ENCODE measurements at places on chromosomes 11 and 22.

GRCh38 chr11:70813651-70814050 lies 415.3 kb downstream of the CTTN start:
- no peak for DNase-seq

DNA sequence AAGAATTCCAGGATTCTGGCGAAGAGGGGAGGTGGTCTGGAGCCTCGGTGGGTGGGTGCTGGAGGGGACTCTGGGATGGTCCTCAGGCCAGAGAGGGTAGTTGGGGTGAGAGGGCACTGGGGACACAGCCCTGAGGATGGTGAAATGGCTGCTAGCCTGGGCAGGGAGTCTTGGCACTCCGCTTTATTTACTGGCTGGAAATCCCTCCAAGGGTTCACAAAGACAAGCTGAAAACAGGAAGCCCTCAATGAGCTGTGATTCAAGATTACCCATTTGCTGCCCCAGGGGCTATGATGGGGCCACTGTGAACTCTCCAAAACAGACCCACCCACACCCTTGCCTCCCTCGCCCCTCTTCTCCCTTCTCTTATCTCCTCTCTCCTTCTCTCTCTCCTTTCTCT lies 71.9 kb downstream of the FBXO7 start:
- DNase-seq = no peak

- no peak for DNase-seq
Measured at GRCh38 chr11:5522308-5522707, 5.8 kb upstream of the UBQLNL start.

GRCh38 chr11:69825941-69826340 lies 6.7 kb upstream of the FGF3 start:
- no peak for DNase-seq

- no peak for DNase-seq
Measured at GRCh38 chr22:33958741-33959140, 38.5 kb upstream of the LARGE1 start.

DNA sequence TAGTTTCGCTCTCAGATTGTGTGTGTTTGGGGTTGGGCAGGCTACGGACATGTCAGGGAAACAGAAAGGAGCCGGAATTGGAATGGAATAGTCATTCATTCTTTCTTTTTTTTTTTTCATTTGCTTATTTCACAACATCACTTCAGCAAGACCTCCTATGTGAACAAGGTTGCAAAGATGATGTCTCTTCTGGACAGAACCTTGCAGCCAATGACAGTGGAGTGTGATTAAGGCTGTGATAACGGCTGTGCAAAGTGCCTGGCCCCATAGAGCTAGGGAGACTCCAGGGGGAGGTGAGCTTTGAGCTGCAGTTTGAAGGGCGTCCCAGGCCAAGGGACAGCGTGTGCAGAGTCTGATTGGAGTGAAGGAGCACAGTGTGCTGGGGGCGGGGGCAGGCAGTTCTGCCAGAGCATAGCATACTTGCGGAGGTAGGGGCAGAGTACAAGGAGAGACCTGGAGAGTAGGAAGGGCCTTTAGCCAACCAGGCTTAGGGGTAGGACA lies 3.4 kb downstream of the TIGD3 start:
- no peak for DNase-seq

GRCh38 chr11:65150509-65151299 lies 16.4 kb upstream of the SYVN1 start:
- DNase-seq = peak; percentile 24

GRCh38 chr11:8203414-8203715 lies 34.5 kb upstream of the RIC3 start:
- DNase-seq = no peak

- no peak for DNase-seq
Measured at GRCh38 chr22:37486224-37486845, at the start of gene MFNG. MFNG (minus strand) TSS chr22:37486384; CDS start chr22:37486177, 207 bp downstream.

- DNase-seq = no peak
Measured at GRCh38 chr11:126163074-126163700, 48.3 kb downstream of the RPUSD4 start.

DNA sequence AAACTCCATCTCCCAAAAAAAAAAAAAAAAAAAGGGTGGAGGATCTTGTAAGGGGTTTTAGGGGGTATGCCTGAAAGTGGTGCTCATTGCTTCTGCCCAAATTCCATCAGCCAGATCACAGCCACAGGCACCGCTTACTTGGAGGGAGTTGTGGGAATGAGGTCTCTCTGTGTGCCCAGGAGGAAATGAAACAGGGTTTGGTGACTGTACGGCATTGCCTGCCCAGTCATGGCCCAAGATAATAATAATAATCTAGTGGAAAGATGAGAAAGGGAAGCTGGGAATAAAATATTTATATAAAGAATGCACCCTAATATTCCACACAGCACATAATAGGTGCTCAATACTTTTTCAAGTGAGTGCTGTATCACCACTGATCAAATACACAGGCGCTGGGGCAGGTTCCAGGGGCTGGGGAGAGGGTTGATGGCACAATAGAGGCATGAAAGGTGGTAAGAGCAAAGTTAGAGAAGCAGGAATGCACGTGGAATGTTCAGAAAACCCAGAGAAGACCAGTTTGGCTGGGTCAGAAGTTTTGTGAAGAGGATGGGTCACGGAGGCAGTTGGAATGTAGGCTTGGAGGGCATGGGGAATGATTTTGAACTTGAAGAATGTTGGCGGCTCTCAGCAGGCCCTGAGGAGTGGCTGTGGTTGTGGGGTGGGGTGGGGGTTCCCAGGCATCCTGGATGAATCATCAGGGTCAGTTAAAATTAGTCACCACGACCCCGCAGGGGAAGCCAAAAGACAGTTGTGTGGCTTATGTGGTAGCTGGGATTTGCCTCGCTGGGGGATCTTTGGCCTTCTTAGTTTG lies 12.5 kb upstream of the MB start:
- no peak for DNase-seq

DNA sequence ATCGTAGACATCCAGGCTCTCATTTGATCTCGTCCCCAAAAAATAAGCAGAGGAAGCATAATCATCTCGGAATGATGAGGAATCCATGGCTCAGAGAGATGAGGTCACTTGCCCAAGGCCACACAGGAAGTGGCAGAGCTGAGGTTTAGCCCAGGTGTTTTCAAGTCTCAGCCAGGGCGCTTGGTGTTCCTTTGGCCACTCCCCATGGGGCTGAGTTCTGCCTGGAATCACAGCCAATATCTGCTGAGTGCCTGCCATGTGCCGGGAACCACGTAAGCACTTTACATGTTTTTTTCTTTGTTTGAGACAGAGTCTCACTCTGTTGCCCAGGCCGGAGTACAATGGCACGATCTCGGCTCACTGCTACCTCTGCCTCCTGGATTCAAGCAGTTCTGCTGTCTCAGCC lies 29.5 kb upstream of the MYH9 start:
- DNase-seq = no peak

GRCh38 chr11:72676861-72677341 lies 2.7 kb upstream of the PDE2A start:
- no peak for DNase-seq

- DNase-seq = no peak
Measured at GRCh38 chr22:35638001-35638400, 10.2 kb upstream of the APOL6 start.

- DNase-seq = no peak
Measured at GRCh38 chr11:71255800-71256479, 3.6 kb upstream of the SHANK2 start.

- DNase-seq = no peak
Measured at GRCh38 chr11:104967534-104968354, 630 bp downstream of the CASP4 start.

GRCh38 chr22:48366591-48366990 lies 1461.1 kb downstream of the BRD1 start:
- DNase-seq = no peak

GRCh38 chr11:1559111-1559951 lies 12.7 kb downstream of the DUSP8 start:
- no peak for DNase-seq

DNA sequence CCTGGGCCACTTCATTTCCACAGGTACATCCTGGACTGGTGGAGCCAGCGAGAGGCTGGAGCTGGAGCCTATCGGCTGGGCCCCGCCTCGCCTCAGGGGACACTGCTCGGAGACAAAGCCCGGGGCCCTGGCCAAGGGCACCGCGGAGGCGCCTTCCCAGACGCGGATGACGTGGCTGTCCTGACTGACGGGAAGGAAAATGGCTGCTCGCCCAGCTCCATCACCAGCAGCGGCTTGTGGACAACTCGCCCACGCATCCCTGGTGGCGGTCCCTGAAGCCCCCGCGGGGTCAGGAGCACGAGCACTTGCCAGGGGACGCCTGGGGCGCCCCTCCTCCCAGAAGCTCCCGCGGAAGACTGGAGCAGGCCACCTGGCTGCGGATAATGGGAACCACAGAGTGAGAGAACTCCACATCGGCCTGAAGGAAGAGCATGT lies 49.6 kb downstream of the CECR2 start:
- DNase-seq = no peak

DNA sequence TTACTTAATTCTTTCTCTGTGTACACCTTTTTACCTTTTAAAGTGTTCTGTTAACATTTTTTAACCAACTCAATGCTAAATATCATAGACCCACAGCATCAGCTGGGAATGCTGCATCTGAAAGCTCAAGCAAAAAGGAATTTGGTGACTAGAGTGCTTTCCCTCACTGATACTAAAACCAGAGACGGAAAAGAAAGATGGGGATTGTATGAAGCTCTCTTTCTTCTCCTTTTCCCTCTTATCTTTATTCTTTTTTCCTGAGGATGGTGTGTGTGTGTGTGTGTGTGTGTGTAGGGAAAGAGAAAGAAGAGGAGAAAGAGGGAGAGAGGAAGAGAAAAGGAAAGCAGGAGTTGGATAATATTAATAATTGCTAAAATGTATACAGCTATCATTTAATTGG lies 4.1 kb upstream of the SIK2 start:
- no peak for DNase-seq

DNA sequence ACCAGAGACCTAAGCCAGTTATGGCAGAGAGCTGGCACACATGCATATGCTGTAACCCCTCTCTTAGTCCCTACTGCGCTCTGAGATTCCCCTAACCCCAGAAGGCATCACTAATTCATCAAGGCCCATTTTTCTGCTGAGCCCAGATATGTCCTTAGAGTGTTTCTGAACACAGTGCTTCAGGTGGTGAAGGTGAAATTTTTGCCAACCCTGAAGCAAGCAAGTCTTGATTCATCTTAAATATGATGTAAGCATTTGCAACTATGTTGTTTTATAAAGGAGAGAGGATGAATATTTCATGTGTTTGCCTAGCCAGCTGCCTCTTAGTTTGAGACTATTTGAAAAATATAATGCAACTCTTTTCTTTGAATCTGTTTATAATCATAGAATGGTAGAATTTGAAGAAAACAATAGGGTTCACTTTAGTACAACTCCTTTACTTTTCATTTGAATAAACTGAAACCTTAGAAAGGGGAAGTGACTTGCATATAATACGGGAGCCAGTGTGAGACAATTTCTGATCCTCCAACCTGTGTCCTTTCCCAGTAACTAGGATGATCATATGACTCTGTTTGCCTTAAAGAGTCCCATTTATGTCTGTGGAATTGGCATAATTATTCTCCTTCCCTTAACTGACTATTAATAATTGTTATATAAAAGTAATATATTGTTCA lies 194.3 kb upstream of the MTNR1B start:
- DNase-seq = no peak

GRCh38 chr11:86934926-86935579 lies 20.1 kb downstream of the FZD4 start:
- DNase-seq = no peak

DNA sequence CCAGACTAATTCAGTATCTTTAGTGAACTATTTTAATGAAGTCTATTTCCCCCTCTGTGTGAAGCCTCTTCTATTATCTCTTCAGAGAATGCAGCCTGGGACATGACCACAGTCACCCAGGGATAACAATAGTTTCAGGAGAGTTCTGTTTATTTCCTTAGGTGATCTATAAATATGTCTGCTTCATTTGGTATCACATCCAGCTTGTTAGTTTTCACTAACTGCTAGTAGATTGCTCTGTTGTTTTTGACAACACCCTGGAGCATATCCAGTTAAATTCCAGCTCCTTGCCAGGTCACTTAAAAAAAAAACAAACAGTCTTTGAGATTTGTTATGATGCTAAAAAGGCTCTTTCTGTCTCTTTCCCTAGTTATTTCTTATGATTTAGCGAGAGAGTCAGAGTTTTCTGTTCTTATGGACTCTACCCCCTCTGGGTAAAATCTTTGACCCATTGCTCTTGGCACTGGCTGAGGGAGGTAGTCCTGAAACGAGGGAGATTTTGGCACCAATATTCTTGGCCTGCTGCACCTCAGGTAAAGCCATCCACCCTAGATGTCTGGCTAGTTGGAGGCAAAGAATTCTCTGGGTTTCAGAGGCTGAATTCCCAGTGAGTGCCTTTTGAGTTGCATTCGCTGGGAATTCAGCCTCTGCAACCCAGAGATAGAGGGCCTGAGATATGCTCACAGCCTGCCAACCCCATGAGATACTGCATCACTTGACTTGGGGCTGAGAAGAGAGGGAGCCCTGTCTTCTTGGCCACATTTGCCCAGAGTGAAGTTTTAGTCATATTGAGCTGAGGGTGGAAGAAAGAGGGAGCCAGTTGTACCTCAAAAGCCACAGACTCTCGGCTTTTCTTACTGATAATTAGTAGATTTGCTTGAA lies 159.1 kb downstream of the PGR start:
- DNase-seq = no peak

DNA sequence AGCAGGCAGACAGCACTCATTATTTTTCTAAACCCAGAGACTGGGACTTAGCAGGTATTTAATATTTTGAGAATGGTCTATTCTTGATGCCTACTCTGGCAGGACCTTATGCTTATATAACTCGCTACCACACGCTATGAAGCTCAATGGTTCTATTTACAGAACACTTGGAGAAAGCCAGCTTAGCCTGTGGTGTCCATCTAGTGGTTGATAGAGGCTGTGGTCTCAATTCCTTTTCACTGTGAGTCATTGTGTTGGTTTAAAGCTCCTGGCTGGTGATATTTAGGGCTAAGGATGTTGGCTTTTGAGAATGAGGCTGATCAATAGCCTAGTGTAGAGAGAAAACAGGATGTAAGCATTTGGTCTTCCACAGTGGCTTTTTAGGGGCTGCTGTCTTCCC lies 206.4 kb downstream of the DBX1 start:
- peak; percentile 6 for DNase-seq

- peak; percentile 19 for DNase-seq
Measured at GRCh38 chr11:47216121-47216798, 1.5 kb downstream of the DDB2 start.

GRCh38 chr11:126485021-126485792 lies 129.7 kb downstream of the ST3GAL4 start:
- DNase-seq = peak; percentile 14

GRCh38 chr22:41410311-41410751 lies 28.6 kb downstream of the TEF start:
- DNase-seq = no peak

GRCh38 chr11:121035780-121036179 lies 11.9 kb downstream of the TBCEL start:
- DNase-seq = no peak
